Progenitor cell of endocrine pancreas (in vitro differentiated cells): ENCODE measurements at places on chromosomes 7 and 10. TPM values are rescaled to one million over a fixed set of nuclear protein-coding genes. Genes with fewer than 3 reads are reported as not detected.

HOXA10 gene
- not detected in 2 replicates for total RNA-seq

DLX5 gene
- 1.7 and 3.8 TPM in 2 replicates for total RNA-seq

SMKR1 gene
- total RNA-seq, result 1.7 and 2.3 TPM in 2 replicates

FASTK gene
- 75.0 and 81.9 TPM in 2 replicates for total RNA-seq

MACROH2A2 gene
- 128 and 143 TPM in 2 replicates for total RNA-seq

NPY gene
- total RNA-seq, result 1.1 TPM in 1 of 2 replicates, not detected in the other

FBXO24 gene
- 0.41 and 1.2 TPM in 2 replicates for total RNA-seq

CH25H gene
- total RNA-seq, result not detected in 2 replicates

BAIAP2L1 gene
- total RNA-seq, result 32.7 and 34.2 TPM in 2 replicates

ASIC3 gene
- total RNA-seq, result 3.5 and 5.1 TPM in 2 replicates

AGR3 gene
- total RNA-seq, result 5.8 and 13.3 TPM in 2 replicates

GAD2 gene
- total RNA-seq, result 5.9 and 6.5 TPM in 2 replicates

PAPSS2 gene
- total RNA-seq, result 7.3 and 7.5 TPM in 2 replicates
